Stimulated activated CD4-positive, alpha-beta T cell treated with anti-CD3 and anti-CD28 coated beads, Interleukin-4, amount 100 ng/mL, for 48 hours (primary cell): ENCODE measurements at places on chromosomes 16 and 17.

- DNase-seq = no peak
These were observed 14.2 kb downstream of the MYO18A start for GRCh38 chr17:29165800-29166506.

DNA sequence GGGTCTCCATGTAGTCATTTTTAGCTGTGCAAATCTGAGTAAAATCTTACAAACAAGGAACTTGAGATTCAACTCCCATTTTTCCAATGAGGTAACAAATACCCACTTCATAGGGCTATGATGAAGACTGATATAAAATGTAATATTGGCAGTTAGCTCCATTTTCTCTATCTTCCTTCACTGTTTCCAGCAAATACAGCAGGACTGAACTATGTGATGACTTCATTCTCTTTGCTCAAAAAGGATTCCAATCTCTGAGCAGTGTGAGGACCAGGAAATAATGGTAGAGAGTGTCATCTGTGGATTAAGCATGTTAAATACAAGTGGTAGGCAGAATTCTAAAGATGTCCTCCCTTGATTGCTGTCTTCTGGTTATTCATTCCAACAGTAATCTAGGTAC lies 18.3 kb downstream of the RND2 start:
- no peak for DNase-seq

GRCh38 chr17:8681170-8681949 lies 50.8 kb upstream of the MYH10 start:
- no peak for DNase-seq

GRCh38 chr17:10640475-10640874 lies 16.6 kb downstream of the MYH3 start:
- no peak for DNase-seq

DNA sequence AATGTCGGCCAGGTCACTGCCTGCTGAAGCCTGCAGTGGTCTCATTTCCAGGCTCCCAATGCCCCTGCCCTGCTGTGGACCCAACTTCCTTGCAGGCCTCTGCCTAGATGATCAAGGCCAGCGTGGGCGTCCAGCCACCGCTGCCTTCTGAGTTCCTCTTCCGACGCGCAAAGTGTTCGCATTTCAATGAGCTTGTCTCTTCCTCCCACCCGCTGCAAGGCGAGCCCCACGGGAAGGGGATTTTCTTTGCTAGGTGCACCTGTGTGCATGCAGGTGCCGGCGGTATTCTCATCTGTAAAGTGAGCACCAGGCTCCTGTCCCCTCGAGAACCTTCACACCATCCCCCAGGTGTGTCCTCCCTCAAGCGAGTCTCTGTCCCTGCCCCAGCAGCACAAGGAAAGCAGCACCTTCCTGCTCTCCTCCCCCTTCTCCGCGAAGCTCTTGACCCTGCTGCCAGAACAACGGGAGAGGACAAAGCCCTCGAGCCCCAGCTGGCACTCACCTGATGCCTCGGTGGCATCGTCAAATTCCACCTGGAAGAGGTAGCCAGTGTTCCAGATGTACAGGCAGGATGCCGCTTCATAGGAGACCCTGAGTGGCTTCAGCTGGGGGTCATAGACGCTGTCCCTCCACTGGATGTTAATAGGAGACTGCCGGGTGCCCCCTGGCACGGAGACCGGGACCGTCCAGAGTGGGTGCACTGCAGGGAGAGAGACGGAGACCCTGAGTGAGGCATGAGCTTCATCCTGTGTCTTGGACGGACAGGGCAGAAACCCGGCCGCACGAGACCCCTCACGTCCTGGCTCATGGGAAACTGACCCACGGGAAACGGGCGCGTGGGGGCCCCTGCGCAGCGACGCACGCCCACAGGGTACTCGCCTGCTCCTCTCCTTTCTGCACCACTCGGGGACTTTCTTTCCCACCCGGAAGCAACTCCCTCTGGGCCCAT lies 9.8 kb downstream of the CA5A start:
- DNase-seq = no peak

DNA sequence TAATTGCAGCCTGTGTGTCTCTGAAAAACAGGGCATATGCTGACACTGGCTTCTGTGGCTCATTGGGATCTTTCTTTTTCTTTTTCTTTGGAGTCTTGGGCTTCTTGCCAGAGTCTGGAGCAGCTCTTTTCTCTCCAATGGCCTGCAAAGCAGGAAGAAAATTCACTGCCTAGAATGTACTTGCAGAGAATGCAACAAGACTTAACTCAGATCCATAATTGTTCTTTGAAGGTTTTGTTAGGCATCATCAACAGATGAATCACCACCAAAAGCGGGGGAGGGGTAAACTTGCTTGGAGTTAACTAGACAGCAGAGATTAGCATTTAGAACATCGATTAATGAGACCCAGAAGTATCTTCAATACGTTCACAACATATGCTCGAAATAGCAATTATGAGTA lies 100.9 kb downstream of the TOX3 start:
- no peak for DNase-seq

GRCh38 chr16:57028086-57028485 lies 38.7 kb downstream of the NLRC5 start:
- no peak for DNase-seq

GRCh38 chr17:81254955-81255717 lies 16.0 kb downstream of the NDUFAF8 start:
- DNase-seq = no peak

DNA sequence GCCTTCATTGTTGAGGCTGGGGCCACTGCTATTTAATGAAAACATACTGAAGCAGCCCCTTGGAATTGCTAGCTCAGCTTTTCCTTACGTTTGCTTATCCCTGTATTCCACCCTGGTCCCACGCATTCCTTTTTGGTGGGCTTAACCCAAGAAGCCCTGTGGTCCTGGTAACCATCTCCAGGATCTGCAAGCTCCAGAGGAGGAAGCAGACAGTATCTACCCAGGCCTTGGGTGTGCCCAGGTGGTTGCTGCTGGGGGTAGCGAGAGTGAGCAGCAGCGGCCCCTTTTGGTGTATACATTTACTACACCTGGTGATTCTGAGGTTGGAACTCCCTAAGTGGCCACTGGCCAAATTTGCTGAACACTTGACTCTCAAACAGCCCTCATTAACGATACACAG lies 97.7 kb downstream of the CBLN1 start:
- no peak for DNase-seq

- no peak for DNase-seq
These were observed 546.1 kb downstream of the MAF start for GRCh38 chr16:79054211-79054984.

- no peak for DNase-seq
These were observed 137.1 kb upstream of the AXIN2 start for GRCh38 chr17:65698381-65699061.

DNA sequence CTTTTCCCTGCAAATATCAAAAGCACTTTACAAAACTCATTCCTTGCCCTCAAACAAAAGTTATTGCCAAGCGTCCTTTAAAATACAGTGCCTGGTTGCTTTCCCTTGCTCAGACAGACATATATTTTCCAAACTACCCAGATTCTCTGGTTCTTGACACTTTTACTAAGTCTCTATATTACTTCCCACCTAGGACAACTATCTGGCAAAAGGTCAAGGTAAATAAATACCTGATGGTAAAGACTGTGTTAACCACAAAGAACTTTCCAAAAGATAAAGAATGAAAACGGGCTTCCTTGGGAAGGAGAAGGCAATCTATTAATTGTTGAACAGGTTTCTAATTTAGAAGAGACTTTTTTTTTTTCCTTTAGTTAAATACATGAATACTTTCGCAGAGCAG lies 1.9 kb downstream of the HS3ST3A1 start:
- DNase-seq = no peak

GRCh38 chr16:88770461-88771293 lies 14.3 kb downstream of the PIEZO1 start:
- DNase-seq = no peak

DNA sequence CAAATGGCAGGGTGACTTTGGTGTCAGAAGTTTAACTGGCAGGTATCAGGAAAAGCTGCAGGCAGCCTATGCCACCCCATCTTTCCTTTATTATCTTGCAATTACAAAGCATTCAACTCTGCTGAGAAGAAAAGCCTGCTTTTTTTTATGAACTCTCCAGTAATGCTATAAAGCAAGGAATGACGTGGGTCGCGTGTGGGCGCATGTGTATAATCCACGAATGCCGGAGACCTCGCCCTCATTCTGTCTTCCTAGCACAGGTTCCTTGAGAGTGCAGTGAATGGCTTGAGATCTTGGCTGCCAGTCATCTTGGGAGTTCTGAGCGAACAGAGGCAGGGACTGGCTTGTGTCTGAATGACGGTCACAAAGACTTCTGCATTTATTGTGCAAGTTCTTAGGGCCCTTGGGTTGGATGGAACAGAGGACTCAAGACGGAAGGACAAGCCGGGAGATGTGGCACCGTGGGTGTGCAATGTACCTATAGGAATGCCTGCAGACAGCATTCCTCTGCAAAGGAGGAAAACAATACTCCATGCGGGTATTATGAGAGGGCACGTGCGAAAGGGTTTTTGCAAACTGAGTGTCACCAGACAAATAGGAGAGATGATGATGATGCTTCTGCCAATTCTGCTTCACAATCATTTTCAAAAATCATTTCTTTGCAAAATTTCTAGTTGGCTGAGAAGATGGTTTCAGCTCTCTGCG lies 96.1 kb upstream of the ELAC2 start:
- DNase-seq = no peak

DNA sequence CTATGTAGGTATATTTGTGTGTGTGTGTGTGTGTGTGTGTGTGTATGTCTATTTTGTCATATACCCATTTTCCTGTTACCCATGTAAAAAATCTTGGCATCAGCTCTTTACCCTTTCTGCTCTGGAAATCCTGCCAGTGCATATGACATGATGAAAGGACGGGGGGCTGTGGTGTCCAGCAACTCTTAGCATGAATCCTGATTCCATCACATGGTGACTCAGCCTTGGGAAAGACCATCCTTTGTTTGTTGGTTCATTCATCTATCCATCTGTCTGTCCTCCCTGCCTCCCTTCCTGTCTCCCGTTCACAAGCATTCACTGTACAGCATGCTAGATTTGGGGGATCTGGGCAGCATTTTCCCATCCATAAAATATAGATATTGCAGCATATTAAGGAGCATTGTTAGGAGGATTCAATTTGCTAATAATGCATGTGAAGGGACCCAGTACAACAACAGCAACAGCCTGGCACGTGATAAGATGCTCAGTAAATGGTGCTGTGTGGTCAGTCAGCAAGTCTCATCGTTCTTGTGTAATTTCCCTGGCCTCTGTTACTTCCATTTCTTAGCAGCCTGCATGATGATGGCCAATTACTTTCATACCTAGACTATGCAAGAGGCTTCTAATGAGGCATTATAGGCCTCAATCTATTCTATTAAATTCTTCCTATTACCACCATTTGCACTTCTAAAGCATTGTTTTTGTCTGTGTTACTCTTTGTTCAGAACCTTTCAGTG lies 191.0 kb downstream of the PRKCA start:
- DNase-seq = no peak

DNA sequence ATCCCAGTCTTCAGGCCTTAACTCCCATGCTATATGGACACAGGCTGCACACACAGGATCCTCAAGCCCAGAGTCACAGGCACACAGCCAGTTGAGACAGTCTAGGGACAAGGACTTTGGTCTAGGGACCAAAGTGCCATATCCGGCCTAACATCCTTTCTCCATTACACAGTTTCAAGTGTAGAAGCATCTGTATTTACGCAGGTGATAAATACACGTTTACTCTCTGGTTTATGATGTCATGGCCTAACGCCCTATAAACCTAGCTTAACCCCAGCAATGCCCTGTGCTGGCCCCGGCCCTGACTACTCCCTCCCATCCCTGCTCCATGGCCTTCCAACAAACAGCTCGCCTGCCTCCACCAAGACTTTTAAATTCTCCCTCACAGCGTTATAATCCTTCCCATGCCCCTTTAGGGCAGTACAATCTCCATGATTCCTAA lies 17.1 kb downstream of the CUEDC1 start:
- DNase-seq = no peak

GRCh38 chr16:69055008-69055407 lies 50.4 kb upstream of the HAS3 start:
- DNase-seq = no peak

- no peak for DNase-seq
These were observed 44.4 kb downstream of the AKAP10 start for GRCh38 chr17:19933221-19933620.

DNA sequence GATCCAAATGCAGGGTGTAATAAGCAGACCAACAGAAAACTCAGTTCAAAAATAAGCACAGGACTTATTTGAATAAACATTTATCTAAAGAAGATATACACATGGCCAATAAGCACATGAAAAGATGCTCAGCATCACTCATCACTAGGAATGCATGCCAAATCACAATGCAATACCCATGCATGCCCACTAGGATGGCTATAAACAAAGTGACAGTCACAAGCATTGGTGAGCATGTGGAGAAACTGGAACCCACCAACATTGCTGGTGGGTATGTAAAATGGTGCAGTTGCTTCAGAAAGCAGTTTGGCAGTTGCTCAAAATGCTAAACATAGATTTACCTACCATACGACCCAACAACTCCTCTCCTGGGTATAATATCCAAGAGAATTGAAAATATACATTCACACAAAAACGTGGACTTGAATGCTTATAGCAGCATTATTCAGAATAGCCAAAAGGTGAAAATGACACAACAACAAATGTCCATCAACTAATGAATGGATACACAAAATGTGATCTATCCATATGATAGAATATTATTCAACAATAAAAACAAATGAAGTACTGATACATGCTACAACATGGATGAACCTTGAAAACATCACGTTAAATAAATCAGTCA lies 20.1 kb downstream of the UBE2O start:
- no peak for DNase-seq

- no peak for DNase-seq
These were observed 14.2 kb downstream of the SPHK1 start for GRCh38 chr17:76398523-76399174.

- no peak for DNase-seq
These were observed 23.9 kb downstream of the UNK start for GRCh38 chr17:75808549-75808904.

- no peak for DNase-seq
These were observed 60.6 kb downstream of the SCNN1B start for GRCh38 chr16:23362460-23363317.

- DNase-seq = no peak
These were observed 842 bp upstream of the CALB2 start for GRCh38 chr16:71357681-71358080.

- DNase-seq = no peak
These were observed 20.4 kb downstream of the CDH5 start for GRCh38 chr16:66386629-66387622.

- DNase-seq = no peak
These were observed 17.7 kb upstream of the PHAF1 start for GRCh38 chr16:67091906-67092566.

GRCh38 chr16:10120953-10121352 lies 61.3 kb downstream of the GRIN2A start:
- no peak for DNase-seq

DNA sequence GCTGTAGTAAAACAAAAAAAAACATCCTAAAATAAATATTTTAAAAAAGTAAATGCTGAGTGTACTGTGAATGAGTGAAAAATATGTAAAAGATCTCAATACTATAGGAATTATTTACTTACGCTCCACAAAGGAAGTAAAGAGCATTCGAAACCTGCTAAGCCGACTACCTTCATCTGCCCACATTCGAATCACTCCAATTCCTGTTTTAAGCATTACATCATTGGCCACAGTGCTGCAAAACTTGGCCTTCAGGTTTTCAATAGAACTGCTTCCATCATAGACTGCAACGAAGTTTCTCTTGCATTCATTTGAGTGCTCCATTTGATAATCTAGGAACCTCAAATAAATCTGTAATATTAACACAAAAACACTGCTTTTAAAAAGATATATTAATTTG lies 34.4 kb downstream of the NETO2 start:
- no peak for DNase-seq
